Stimulated activated naive CD8-positive, alpha-beta T cell treated with anti-CD3 and anti-CD28 coated beads, Interleukin-15, amount 100 ng/mL, for 72 hours (primary cell): ENCODE measurements at places on chromosomes 2 and 18.

- no peak for DNase-seq
Measured at GRCh38 chr2:96885432-96886347, 15.8 kb upstream of the SEMA4C start.

DNA sequence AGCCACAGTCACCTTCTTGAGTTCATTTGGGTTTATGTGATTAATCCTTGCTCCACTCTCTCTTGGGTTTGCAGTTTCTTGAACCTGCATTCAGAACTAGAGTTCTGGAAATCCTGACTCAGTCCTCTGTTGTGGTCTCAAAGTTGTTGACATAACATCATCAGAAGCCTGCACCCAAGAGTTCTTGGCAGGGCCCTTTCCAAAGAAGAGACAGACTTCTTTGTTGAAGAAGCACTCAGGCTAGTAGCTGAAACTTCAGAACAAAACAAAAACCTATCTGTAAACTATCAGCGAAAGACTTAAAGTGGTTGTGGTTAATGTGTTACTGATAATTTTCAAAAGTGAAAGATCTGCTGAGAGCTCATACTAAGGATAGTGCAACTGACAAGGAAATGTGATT lies 120.8 kb downstream of the FAM168B start:
- no peak for DNase-seq

DNA sequence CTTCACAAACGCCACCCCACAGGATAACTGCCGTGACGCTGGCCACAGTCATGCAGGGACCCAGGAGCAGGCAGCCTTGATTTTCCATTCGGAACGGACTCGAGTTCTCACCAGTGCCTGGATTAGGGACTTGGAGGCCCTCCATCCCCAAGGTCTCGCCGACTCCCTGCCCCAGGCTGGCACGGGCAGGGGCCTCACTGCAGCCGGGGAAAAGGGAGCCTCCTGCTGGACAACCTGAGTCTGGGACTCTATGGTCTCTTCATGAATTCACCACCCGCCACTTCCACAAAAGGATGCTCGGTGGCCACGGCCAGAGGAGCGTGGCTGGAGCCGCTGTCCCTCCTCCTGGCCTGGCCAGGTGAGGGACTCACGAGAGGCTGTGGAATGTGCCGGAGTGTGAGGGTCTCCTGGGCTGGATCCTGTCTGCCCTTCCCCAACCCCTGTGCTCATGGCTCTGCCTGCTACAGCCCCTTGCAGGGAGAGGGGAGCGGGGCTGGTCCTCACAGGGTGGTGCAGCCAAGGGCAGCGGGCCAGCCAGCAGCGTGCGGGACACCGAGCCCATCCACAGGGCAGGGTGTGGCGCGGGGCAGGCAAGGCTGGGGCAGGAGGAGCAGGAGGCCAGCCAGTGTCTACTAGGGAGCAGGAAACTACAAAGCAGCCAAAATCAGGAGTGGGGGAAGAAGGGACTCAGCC lies 42.3 kb downstream of the AQP12A start:
- no peak for DNase-seq

GRCh38 chr18:72692086-72692485 lies 147.9 kb upstream of the CBLN2 start:
- DNase-seq = no peak

- no peak for DNase-seq
Measured at GRCh38 chr18:5145168-5145825, 51.8 kb downstream of the AKAIN1 start.

GRCh38 chr18:31049189-31049588 lies 6.6 kb upstream of the DSC3 start:
- no peak for DNase-seq

GRCh38 chr2:74006459-74006858 lies 21.7 kb downstream of the TET3 start:
- no peak for DNase-seq

GRCh38 chr2:34280606-34281005 lies 681.5 kb upstream of the FAM98A start:
- no peak for DNase-seq

DNA sequence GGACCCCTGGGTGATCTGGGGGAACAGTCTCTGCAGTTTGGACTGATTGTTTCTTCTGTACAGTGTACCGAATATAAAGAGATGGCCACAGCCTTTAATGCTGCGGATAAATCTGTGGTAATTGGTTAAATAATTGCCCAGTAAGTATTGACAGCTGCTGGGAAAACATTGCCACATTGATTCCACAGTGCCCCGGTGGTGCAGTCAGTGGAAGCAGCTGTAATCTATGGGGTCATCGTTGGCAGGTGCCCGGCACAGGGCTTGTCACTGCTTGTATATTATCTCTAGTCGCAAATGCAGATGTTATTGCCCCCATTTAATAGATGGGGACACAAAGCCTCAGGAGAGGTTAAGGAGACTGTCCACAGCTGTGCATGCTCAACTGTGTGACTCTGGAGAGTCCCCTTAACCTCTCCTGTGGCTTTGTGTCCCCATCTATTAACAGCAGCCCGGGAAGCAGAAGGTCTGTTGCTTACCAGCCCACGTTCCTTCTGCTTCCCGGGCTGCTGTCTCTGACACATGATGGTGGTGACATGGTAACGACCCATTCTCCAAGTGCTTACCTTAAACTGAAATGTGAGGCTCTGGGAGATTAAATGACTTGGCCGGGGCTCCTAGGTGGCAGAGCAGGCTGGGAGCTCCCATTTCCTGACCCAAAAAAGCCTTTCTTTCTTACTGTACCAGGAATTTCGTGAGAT lies 76.9 kb downstream of the NCK2 start:
- no peak for DNase-seq
